ENCODE measurements at places on chromosomes 2 and 18.

- DNase-seq, result peak; percentile 83
These were observed 175.5 kb downstream of the AGAP1 start for GRCh38 chr2:235669269-235669831.

DNA sequence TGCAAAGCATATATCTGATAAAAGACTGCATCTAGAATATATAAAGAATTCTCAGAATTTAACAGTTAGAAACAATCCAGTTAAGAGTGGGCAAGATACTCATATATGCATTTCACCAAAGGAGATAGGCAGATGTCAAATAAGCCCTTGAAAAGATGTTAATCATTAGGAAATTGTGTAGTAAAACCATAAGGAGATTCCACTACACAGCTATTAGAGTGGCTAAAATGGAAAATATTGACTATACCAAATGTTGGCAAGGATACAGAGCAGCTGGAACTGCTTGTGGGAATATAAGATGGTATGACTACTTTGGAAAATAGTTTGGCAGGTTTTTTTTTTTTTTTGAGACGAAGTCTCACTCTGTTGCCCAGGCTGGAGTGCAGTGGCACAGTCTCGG is 59.5 kb downstream of the CAB39 start:
- no peak for DNase-seq

DNA sequence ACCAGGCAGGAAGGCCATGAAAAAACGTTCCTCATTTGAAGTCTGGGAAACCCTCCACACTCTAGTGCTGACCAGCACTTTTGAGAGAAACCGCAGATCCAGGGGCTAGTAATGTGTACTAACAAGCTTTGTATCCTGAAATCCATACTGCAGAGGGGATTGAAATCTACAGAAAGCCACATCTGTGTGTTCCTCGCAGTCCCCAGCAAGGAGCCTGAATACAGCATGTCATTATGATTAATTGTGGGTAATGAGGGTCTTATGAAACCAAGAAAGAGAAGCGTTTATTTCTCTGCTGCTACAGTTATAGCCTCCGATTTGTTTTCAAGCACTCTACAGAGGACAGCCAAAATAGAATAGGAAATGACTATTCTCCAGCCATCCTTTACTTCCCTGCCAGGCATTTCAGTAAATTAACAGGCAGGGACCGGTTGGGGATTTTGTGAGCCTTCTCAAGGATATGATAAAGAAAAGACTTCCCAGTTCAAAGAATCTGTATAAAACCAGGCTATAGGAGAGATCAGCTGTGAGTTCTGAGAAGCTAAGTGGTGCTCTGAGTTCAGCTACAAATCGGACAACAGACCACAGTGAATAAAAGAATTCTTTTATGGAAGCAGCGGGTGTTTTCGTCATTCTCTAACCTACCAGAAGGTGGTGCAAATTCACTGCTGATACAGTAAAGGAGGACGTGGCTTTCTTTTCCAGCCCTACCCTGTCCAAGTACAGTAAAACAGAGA is 133.4 kb downstream of the INSIG2 start:
- peak; percentile 64 for DNase-seq

DNA sequence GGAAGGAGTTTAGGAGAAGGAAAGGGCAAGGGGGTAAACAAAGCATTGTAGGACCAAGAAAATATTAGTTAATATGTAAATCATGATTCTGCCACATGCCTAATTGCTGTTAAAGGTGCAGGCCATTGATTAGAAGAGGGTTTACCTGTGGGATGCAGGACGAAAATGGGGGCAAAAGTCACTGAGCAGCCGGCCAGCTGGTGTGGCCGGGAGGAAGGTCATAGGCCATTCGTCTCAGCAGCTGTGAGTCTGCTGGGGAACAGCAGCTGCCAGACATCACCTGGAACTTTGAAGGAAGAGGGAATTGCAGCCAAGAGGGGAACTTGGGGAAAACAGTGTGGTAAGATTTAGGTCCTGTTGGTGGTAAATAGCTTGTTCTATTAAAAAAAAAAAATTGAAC is 184.4 kb downstream of the DYSF start:
- no peak for DNase-seq

DNA sequence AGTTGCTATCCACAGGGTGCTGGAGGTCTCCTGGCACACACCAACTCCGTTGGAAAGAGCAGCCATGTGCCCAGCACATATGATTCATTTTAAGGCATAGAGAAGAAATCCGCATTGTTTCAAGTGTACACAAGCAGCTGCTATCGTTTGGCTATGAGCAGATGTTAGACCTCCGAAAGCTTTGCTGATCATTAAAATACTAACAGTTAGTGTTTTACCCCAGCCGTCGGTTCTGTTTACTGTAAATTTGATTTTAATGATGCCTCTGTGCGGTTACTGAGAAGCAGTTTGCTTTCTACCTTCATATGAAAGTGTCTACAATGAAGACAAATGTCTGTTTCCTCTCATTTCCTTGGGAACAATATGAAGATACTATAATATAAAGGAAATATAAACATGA is 154.9 kb downstream of the PTGR3 start:
- DNase-seq, result no peak

DNA sequence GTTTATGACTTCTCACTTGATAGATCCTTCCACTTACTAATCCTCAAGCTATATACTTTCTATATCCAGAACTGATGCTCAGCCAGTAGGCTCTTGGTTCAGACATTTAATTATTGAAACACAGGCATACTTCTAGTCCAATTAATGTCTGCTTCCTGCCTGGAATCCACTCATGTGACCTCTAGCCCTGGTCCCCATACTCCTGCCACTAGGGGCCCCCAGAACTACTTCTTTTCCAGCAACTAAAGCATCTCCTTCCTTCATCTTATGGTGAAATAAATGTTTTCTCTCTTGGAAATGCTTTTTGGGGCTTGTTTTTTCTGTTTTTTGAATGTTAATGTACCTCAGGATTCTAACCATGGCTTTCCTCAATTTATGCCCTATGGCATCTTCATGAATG is 527.6 kb downstream of the SATB2 start:
- no peak for DNase-seq

GRCh38 chr2:53058526-53058925 is 709.1 kb upstream of the CHAC2 start:
- peak; percentile 91 for DNase-seq

- no peak for DNase-seq
These were observed 13.3 kb upstream of the MEIS1 start for GRCh38 chr2:66421612-66422011.

- no peak for DNase-seq
These were observed 23.8 kb downstream of the ASB18 start for GRCh38 chr2:236240228-236240990.

DNA sequence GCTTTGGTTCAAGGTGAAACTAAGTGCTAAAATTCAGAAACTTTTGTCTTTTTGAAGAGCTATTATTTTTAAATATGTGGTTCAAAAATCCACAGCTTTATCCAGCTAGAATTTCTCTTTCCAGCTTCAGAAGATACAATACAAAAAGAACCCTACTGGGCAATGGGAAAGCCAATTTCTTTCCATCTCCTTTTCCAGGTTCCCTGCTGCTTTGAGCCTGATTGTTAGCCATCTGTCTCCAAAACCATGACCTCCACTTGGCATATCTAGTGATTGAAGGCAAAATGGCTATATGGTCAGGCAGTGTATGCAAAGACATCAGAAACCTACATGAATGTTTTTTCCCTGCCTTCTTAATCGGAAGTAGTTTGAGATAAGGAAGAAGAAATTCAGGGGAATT is 134.1 kb downstream of the KCNH7 start:
- DNase-seq, result no peak

DNA sequence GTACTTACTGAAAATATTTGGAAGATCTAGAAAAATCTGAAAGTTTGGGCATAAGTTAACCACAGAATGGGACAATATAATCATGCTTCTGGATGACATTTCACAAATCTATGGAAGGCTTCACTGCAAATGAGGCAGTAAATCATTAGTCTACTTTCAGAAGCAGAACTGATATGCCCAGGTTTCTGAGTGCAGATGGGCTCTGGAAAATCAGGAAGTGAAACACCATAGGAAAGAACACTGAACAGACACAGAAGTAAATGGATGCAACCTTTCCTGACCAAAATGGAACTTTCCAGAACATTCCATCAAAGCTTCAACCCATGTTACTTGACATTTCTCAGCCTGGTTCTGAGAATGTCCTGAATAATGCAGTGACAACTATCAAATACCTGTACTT is 55.1 kb downstream of the KCNG3 start:
- DNase-seq, result no peak

GRCh38 chr2:96537734-96538486 is 1.4 kb downstream of the ARID5A start:
- peak; percentile 54 for DNase-seq

DNA sequence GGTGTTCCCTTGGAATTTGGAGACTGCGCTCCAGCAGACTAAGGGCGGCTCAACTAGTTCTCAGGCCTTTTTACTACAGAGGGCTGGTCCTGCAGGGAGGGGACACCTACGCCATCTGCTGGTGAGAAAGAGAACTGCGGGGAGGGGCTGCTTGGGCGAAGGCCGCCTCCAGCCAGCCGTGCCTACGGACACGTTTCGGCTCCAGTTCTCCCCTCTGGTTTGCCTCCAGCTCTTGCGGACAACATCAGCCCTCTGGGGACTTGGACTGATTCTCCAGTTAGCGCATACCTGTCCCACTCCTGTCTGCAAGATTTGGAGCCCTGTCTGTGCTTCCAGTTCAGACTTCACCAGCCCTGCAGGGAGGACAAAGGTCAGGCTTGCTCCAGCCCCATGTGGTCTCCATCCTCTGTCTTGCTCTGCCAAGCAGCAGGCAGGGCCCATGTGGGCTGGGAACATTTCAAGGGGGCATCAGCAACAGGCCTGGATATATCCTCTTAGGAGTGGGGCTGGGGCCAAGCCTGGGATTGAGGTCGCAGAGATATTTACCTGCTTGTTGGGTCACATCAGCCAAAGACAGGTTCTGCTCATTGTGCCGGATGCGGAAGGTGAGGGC is 10.3 kb downstream of the PTPRN start:
- peak; percentile 92 for DNase-seq

DNA sequence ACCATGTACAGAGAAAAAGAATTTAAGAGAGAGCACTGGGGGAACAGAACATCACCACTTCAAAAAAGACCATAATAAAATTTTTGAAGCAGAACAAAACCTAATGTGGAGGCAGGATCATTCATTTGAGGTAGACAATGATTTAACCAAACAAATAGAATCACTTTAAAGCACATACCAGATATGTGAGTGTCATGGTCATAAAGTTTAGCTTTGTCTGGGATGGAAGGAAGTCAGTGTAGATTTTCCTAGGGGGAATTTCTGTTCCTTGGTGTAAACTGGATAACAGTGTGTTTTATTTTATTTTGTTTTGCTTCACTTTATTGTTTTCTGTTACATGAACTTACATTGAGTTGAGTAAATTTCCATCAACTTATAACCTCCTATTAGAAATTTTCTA is 120.8 kb downstream of the CRIM1 start:
- no peak for DNase-seq

- peak; percentile 70 for DNase-seq
These were observed 579 bp downstream of the MAT2A start for GRCh38 chr2:85539361-85540132.

Data from islet precursor cell (in vitro differentiated cells).